ENCODE measurements at places on chromosomes 1 and 21.

DNA sequence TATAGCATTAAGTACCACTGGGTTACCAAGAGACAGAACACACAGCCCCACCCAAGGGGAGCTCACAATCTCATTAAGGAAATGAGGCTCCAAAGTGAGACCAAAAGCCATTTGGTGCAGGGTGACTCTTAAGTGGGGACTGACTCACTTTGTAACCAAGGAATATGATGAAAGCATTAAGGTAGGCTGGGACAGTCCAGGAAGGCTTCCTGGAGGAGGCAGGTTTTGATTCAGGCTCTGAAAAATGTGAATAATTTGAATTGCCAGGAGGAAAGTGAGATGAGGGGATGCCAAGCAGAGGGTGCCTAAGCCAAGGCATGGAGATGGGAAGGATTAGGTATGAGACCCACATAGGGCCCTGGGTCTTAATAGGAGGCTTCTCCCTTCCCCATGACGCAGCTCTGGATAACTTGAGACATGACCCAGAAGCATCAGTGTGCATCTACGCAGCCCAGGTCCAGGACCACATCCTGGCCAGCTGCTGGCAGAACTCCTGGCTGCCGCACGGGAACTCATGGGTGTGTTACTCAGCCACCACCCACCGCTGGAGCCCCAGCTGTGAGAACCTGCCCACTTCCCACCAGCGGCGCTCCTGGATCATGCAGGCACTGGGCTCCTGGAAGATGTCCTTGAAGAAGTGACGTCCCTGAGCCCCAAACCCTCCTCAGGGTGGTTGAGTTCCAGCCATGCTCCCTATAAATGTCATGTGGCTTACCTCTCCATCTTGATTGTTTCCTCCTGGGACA lies 5.9 kb upstream of the TTC4 start:
- DNase-seq: no peak

DNA sequence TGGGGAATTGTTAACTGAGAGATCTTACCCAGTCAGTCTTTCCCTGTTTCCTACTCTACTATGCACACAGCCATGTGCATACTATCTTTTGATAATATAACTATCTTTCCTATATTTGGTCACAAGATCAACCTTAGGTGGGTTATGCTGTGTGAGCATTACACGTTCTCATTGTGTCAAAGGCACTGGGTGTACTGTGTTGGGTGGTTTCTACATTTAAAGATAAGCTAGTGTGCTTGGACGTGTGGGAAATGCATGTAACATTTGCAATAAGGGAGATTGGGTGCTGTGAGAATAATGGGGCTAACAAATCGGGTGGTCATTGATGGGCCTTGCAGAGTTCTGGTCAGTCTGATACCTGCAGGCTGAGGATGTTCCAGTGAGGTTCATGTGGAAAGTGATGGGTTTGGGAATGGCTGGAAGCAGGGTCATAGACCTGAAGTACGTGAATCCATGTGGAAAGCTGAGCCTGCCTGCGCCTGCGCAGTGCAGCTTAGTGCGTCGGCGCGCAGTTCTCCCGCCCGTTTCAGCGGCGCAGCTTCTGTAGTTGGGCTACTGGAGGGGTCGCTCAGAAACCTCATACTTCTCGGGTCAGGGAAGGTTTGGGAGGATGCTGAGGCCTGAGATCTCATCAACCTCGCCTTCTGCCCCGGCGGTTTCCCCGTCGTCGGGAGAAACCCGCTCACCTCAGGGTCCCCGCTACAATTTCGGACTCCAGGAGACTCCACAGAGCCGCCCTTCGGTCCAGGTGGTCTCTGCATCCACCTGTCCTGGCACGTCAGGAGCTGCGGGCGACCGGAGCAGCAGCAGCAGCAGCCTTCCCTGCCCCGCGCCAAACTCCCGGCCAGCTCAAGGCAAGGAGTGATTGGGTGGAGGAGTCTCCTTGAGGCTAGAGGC lies at the start of gene MSH4:
Gene MSH4 (plus strand): TSS at position 507 of the 897 bp plus-strand sequence. CDS start 104 bp downstream, at position 611.
- DNase-seq: no peak

DNA sequence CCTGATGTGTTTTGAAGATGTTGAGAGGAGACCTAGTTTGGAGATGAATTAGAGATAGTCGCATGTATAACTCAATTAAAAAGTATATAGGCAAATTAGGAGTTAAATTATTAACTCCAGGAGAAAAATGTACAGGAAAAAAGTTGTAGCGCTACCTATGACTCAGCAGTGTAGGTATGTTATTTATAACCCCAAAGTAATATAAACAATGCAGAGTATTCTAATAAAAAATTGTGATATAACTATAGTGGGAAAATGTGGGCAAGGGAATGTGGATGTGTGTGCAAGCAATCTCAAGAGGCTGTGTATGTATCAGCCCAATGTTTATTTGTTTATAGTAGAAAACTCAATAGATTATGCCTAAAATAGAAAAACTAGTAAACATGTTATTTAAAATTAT lies 144.5 kb downstream of the BRINP2 start:
- no peak for DNase-seq

DNA sequence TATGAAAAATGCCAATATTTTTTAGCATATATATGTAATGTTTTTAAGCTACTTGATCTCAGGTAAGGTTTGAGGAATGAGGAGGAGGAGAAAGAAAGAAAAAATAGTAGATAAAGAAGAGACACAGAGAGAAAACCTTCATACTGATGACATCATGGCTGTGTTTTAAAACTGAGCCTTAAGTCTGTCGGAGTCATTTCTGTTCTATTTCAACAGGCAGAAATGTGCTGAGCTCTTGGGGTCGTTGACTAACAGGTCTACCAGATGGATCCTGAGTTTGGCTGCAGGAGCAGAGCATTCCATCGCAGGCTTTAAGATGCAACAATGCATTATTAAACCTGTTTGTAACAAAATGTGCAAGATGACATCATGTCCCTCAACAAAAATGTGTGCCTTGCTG lies 356.0 kb downstream of the TGFB2 start:
- DNase-seq: no peak

- no peak for DNase-seq
These were observed 77.6 kb upstream of the FMN2 start for GRCh38 chr1:240014051-240014450.
